HS-5 (cell line): ENCODE measurements at places on chromosomes 2 and 18.

GRCh38 chr2:217797165-217797564, 205.6 kb downstream of the TNS1 start:
- no peak for DNase-seq

DNA sequence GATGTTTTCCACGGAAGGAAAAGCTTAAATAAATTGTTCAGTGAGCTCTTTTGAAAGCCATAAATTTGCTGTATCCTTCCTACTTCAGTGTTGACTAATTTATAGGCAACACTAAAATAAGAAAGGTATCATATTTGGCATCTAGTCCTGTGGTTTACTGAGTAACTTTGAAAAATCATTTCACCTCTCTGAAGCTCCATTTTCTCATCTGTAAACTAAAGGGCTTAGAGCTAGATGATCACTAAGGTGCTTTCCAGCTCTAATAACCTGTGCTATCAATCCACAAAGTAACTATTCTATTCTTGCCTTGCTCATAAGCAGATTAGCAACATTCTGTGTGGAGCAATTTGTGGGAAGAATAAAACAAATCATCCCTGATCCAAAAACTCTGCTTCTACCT, 3.6 kb upstream of the MYOM1 start:
- no peak for DNase-seq

DNA sequence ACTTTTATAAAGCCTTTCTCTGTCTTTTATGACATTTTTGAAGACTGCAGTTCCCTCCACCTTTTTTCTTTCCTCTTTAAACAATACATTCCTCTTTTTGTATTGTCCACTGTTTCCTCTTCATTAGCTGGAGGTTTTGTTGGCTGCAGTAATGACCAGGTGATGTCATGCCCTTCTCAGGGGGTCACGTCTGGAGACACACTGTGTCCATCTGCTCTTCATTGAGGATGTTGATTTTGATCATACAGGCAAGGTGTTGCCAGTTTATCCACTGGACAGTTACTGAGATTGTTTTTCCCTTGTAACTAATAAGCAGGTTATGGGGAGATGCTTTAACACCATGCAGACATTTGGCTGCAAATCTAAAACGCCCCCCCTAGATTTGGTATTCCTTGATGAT, 19.8 kb downstream of the ZNF407 start:
- DNase-seq: no peak

- DNase-seq: no peak
Measured at GRCh38 chr2:197138506-197138905, 172.1 kb downstream of the ANKRD44 start.

- no peak for DNase-seq
Measured at GRCh38 chr2:56540467-56540866, 356.7 kb downstream of the CCDC85A start.

GRCh38 chr18:11096839-11097750, 52.3 kb downstream of the PIEZO2 start:
- DNase-seq: no peak
